Effector memory CD4-positive, alpha-beta T cell (primary cell): ENCODE measurements at places on chromosomes 7 and 10.

DNA sequence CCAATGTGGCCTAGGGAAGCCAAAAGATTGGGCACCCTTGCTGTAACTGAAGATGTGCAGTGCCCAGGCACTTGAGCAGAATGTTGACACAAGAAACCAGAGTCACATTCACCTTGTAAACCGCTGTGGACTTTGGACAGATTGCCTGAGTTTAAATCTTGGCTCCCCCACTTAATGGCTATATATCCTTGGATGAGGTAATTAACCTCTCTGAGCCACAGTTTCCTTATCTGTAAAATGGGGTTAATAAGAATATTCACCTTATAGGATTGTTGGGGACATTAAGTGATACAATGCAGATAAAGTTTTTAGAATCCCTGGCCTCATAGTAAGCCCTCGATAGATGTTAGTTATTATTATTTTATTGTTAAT is 331.0 kb downstream of the LRMDA start:
- DNase-seq = no peak

- DNase-seq = no peak
Observed at GRCh38 chr10:48187713-48188485, 86.6 kb downstream of the FRMPD2 start.

- no peak for DNase-seq
Observed at GRCh38 chr7:3598854-3599253, 297.8 kb downstream of the SDK1 start.

GRCh38 chr10:114912470-114912859 is 25.5 kb upstream of the TRUB1 start:
- no peak for DNase-seq

GRCh38 chr7:104652865-104653264 is 324.5 kb downstream of the LHFPL3 start:
- no peak for DNase-seq

DNA sequence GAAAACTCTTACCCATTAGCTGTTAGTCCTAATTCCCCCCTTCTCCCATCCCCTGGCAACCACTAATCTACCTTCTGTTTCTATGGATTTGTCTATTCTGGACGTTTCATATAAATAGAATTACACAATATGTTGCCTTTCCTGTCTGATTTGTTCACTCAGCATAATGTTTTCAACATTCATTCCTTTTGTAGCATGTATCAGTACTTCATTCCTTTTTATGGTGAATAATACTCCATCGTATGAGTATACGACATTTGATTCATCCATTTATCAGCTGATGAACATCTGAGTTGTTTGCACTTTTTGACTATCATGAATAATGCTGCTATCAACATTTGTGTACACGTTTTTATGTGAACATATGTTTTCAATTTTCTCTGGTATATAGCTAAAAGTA is 4.4 kb upstream of the FRAT1 start:
- no peak for DNase-seq

GRCh38 chr7:28258240-28258639 is 77.6 kb upstream of the JAZF1 start:
- DNase-seq = no peak

- no peak for DNase-seq
Observed at GRCh38 chr7:114889646-114890285, 32.1 kb upstream of the MDFIC start.

DNA sequence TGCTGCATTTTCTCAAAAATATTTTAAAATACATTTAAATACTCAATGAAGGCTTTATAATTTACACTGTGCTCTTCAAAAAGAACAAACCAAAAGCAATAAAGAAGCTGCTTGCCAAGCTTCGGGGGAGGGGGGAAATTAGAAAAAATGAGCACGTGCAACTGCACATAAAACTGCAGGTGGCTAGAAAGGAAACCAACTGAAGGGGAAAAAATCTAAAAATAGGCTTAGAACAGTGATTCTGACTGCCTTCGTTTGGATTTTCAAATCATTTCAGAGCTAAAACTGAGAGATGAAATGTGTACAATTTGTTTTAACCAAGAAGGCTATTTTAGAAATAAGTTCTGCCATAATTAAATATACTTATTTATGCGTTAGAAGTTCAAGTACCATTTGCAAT is 61.4 kb downstream of the ABI1 start:
- DNase-seq = no peak

- DNase-seq = no peak
Observed at GRCh38 chr10:125159486-125159931, 854 bp downstream of the CTBP2 start.

GRCh38 chr7:123819001-123819400 is 26.0 kb upstream of the HYAL4 start:
- DNase-seq = no peak

- DNase-seq = no peak
Observed at GRCh38 chr7:4461531-4461930, 220.6 kb upstream of the FOXK1 start.

DNA sequence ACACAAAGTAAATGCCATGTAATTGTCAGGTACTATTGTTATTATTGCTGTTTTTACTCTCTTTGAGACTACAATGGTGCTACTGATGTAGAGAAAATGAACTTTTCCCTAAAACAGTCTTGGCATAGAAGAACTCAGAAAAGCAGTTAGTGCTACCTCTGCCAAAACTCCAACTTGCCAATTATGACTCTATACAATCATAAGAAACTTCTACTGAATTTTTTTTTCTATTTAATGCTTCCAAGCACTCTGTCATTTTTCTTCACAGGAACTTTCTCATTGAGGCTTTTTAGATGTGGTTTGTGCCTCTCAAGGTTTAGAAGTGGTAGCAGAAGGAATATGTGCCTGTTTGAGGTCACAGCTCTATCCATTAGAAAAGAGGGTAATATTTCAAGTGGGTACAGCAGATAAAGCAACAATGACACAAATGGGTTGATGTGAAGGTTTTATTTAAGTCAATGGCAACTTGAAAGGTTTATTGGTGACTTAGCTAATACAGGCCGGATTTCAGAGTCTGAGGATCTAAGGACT is 64.0 kb upstream of the FERD3L start:
- DNase-seq = no peak

- no peak for DNase-seq
Observed at GRCh38 chr7:6256109-6256483, 16.3 kb downstream of the CYTH3 start.

DNA sequence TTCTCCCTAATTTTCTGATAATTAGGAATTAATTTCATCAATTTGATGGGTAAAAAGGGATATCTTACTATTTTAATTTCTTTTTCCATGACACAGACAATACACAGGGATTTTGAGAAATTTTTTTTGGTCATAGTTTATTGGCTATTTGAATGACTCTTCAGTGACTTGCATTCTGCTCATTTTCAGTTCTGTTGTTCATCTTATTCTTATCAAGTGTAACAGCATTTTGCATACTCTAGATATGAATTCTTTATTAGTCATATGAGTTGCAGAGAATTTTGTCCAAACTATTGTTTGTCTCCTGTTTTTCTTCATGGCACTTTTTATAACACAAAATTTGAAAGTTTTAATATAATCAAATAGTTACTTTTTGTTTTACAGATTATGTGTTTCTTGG is 41.7 kb downstream of the MKLN1 start:
- no peak for DNase-seq

DNA sequence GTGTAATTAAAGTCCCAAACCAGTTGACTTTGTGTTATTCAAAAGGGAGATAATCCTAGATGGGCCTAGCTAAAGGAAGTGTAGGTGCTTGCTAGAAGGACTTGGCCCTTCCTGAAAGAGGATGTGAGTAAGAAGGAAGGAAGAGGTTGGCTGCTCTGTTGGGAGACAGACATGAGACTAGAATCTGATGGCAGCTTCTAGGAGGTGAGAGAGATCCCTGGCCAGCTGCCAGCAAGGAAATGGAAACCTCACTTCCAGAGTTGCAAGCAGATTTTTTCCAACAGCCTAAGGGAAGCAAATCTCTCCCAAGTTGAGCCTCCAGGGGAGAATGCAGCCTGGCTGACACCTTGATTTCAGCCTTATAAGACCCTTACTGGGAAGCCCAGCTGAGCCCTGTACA is 368.4 kb upstream of the ZMIZ1 start:
- DNase-seq = no peak

GRCh38 chr7:135799881-135800280 is 51.3 kb upstream of the FAM180A start:
- no peak for DNase-seq

- no peak for DNase-seq
Observed at GRCh38 chr7:51601461-51601860, 284.9 kb upstream of the COBL start.

GRCh38 chr10:19826712-19827111 is 10.5 kb downstream of the PLXDC2 start:
- DNase-seq = no peak

GRCh38 chr10:72784551-72785351 is 92.8 kb downstream of the MCU start:
- no peak for DNase-seq

- no peak for DNase-seq
Observed at GRCh38 chr10:124665980-124666379, 78.2 kb downstream of the FAM53B start.

- no peak for DNase-seq
Observed at GRCh38 chr10:125783957-125784356, 8.3 kb upstream of the MMP21 start.

- DNase-seq = no peak
Observed at GRCh38 chr10:132647424-132647823, 109.8 kb downstream of the INPP5A start.

GRCh38 chr7:107779647-107780099 is 23.4 kb downstream of the SLC26A3 start:
- no peak for DNase-seq

DNA sequence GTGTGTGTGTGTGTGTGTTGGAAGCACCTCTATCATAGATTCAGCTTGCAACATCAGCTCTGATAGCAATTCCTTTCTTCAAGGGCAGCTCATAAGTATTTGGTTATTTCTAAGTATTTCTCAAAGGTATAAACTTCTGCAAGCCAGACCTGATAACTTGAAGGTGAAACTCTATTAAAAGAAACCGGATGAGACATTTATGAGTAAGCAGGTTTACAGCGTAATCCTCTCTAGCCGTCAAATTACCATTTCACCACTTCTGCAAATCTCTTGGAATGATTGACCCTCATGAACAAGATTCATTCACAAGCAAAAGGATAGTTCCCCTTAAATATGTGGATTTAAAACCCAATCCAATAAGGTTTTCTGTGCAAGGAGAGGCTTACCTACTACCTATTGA is 23.1 kb downstream of the PDE1C start:
- no peak for DNase-seq

GRCh38 chr10:70093335-70093944 is 39.2 kb downstream of the AIFM2 start:
- no peak for DNase-seq

DNA sequence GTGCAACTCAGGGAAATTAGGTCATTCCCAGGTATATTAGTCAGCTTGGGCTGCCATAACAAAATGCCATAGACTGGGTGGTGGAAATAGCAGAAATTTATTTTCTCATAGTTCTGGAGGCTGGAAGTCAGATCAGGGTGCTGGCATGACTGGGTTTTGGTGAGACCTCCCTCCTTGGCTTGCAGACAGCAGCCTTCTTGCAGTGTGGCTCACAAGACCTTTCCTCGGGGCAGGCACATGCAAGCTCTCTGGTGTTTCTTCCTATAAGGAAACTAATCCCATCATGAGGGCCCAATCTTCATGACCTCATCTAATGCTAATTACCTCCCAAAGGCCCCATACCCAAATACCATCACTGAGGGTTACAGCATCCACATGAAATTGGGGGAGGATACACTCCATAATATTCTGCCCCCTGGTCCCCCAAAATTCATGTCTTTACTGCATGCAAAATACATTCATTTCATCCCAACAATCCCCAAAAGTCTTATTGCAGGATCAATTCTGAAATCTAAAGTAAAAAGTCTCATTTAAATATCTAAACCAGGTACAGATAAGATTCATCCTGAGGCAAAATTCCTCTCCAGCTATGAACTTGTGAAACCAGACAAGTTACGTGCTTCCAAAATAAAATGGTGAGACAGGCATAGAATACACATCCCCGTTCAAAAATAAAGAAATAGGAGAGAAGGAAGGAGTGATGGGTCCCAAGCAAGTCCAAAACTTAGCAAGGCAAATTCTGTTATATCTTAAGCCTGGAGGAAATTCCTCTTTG is 17.4 kb upstream of the CBLL1 start:
- DNase-seq = no peak

DNA sequence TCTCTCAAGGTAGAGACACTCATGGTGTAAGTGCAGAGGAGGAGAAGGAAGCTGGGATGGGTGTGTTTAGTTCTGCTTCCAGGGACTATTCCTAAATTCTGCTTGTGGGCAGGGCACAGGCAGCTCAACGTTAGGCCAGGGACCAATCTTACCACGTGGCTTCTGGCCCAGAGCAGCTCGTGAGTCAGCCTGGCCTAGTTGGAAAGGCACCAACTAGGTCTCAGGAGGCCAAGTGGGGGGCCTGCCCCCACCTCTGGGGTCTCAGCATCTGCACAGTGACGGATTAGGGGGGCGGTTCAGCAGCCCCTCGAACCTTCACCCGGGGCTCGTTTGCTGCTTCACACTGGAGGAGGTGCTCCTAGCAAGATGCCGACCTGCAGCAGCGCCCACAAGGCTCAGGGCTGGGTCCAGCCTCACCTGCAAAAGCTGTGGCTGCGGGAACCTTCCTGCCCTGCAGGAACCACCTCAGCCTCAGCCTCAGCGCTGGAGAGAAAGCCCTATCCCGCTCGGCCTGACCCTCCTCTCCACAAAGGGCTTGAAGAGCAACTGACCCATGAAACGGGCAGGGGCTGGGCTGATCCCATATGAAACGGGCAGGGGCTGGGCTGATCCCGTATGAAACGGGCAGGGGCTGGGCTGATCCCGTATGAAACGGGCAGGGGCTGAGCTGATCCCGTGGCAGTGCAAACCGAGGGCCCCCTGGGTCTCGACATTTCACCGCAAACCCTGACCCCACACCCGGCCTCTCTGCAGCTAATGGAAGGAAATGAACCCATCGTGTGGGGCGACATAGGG is 447.4 kb downstream of the DNAJB6 start:
- no peak for DNase-seq

- no peak for DNase-seq
Observed at GRCh38 chr7:111329367-111330234, 232.7 kb downstream of the IMMP2L start.

- no peak for DNase-seq
Observed at GRCh38 chr7:157875230-157876179, 538.7 kb downstream of the DNAJB6 start.

DNA sequence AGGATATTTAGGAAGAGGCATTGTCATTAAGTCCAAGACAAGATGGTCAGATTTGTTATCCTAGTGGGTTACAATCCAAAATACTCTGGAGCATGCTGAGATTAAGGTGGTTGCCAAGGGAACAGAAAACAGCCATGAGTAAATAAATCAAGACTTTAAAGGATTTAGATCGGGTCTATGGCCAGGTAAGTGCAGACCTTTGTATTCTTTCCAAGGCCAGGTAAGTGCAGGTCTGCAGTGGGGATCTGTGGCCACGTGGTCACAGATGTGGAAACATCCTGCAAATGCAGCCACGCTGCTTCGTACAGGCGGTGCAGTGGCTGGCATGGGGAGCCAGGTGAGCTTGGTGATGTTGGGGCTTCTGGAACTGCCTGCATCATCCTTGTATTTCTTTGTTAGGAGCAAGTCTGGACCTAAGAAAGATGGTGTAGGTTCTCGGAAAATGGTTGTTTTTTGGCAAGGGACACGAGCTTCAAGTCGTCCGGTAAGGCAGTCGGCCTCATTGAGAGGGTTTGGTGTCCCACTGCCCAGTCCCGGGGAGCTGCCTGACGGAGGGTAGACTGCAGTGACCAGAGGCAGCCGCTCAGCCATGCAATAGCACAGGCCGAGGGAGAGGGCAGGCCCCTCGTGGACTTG is 21.8 kb downstream of the ZNF775 start:
- DNase-seq = no peak
